Astrocyte of the cerebellum (primary cell): ENCODE measurements at places on chromosomes 3 and 15.

- peak; percentile 20 for DNase-seq
These were observed 27.6 kb upstream of the CXCR6 start for GRCh38 chr3:45915518-45916231.

DNA sequence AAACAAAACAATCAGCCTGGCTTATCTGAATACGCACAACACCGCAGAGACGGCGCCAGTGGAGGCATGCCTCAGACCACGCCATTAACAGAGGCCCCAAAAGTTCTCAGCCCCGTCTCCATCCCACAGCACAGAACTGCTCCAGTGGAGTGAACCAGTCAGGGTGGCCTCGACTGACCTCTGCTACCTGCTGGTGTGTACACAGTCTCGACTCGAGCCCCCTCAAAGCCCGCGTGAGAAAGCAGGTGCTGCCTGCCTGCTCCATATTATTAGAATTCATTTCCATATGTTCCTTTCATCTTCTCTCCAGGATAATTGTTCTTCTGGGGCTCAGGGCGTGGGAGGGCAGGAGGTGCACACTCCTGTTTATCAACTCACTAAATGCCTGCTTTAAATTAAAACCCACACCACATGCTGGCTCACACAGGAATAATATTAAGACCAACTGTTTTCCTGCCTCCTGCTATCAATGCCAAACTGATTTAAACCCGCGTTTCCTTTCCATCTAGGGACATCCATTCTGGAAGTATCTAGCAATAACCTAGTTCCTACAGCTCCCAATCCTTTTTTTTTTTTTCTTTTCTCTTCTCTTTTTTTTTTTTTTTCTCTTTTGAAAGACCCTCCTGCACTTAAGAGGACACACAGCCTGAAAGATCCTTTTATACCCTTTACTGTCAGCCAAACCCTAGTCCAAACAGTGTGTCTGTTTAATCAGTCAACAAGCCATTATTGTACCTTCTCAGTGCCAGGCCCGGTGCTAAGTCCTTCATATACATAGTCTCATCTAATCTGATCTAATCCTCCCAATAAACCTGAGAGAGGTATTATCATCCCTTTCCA, 101.2 kb downstream of the TLE3 start:
- DNase-seq = no peak

DNA sequence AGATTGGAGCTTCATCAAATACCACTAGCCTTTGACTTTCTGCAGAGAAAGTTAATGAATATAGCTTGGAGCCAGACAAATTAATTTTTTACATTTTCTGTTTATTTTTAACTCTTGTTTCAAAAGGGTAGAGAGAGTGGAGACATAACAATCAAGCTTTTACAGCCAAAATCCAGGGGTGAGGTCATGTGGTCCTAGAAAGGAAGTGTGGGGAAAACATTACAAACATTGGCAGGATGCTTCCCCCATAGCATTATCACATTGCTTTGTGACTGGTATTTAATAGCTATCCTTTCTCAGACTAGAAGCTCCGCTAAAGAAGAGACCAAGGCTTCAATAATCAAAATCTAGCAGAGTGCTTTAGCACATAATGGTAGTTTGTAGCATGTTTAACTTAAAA, 46.4 kb upstream of the PHLDB2 start:
- no peak for DNase-seq

GRCh38 chr3:38662544-38662943, 13.1 kb upstream of the SCN5A start:
- DNase-seq = no peak

DNA sequence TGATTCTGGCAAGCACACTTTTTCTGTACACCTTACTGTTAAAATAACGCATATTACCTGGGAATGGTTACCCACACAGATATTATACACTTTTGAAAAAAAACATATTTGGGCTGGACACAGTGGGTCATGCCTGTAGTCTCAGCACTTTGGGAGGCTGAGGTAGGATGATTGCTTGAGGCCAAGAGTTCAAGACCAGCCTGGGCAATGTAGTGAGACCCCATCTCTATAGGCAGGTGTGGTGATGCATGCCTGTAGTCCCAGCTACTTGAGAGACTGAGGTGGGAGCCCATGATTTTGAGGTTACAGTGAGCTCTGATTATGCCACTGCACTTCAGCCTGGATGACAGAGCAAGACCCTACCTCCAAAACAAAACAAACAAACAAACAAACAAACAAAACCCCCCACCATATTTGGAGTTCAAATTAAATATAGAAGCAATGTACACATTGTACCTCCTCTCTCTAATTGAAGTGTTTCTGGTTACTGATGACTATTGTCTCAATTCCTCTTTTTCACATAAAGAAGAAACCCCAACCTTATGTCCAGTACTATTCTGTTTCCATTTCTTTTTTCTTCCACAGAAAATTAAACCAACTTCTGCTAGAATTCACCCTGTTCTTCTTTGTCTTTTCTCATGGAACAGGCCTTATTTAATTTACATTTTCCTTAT, 152.6 kb upstream of the UMPS start:
- no peak for DNase-seq

- no peak for DNase-seq
These were observed 80.1 kb downstream of the ST8SIA2 start for GRCh38 chr15:92473756-92474155.

DNA sequence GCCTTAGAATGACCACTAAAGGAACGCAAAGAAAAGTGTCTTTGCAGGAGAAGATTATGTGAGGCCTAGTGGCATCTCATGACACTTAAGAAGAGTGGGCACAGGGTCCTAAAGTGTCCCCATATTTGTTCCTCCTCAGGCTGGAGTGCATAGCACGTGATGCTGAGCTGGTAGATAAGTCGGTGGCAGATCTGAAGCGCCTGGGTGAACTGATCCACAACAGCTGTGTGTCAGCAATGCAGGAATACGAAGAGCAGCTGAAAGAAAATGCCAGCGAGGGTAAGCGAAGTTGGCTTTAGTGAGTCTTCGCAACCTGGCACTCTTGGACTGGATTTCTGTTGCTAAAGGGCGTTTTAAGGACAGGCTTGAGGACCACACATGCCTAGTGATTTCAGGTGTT, 92.6 kb downstream of the CHD2 start:
- DNase-seq = no peak

DNA sequence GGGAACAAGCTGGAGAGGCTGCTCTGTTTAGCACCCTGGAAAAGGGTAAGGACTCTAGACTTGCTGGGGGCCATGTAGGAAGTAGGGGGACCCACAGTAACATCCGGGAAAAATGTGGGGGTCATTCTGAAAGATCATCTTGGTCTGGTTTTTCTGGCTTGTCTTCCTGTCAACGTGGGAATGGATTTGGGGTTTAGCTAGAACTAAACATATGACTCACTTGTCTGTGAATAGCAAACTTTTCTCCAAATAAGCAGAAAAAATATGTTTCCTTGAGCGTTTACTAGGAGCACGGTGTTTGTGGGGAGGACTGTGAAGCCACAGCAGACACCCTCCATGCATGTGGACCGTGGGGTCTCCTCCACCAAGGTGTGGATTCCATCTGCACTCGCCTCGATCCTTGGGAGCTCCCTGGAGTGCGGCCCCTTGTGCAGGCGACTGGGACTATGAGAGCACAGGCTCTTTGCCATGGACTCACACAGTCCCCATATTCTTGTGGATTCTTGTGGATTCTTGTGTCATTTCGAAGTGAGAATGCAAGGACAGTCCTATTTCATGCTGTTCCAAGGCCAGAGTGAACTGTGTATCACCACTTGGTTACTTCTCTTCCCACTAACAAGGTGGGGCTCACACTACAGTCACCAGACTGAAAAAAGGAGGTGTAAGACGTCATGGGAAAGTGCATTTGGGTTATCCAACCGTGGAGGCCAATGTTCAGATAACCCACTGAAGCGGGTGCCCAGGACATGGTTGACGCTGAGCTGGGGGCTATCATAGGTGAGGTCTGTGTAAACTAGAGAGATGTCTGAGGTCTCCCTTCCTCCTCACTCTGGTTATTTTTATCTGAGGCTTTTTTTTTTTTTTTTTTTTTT, 25.5 kb downstream of the PGPEP1L start:
- DNase-seq = no peak

GRCh38 chr15:92878593-92879053, 21.5 kb upstream of the CHD2 start:
- DNase-seq = no peak

- no peak for DNase-seq
These were observed 80.3 kb upstream of the FLNB start for GRCh38 chr3:57927916-57928315.

DNA sequence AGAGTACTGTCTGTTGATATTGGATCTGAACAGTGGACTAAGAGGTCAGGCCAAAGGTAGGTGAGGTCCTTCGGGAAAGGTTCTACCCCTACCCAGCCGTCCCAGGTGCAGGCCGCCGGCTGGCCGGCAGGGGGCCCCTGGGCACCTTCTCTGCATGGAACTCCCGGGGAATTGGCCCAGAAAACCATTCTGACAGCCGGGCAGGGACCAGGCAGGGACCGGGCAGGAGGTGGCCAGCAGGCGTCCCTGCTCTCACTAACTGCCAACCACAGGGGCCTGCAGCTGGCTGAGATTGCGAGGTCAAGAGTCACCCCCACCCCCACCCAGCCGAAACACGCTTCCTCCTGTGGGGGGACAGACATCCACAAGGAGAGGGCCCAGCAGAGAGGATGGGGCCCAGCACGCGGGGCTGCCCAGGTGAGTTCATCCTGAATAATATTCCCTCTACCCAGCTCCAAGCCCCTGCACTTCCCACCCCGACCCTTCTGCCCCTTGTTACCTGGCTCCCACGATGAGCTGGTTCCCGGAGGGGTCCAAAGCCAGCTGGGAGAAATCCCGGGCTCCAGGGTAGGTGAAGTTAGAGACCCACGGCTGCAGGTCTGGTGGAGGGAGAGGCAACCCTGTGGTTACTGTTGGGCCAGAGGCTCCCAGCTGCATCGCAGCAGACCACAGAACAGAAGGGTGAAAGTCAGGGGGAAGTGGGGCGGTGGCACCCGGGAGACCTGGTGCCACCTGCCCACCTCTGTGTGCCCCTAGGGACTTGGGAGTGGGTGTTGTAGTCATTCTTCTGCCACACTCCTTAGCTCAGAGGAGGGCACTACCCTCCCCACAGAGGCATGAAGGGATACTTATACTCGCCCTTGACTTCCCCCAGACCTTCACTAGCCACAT, 84.4 kb downstream of the SEMA5B start:
- DNase-seq = peak; percentile 9

- peak; percentile 47 for DNase-seq
These were observed 160.6 kb upstream of the POU1F1 start for GRCh38 chr3:87436781-87437543.

GRCh38 chr3:178964551-178964950, 107.1 kb downstream of the ZMAT3 start:
- DNase-seq = no peak

- no peak for DNase-seq
These were observed 61.0 kb downstream of the LINGO1 start for GRCh38 chr15:77571741-77572140.

DNA sequence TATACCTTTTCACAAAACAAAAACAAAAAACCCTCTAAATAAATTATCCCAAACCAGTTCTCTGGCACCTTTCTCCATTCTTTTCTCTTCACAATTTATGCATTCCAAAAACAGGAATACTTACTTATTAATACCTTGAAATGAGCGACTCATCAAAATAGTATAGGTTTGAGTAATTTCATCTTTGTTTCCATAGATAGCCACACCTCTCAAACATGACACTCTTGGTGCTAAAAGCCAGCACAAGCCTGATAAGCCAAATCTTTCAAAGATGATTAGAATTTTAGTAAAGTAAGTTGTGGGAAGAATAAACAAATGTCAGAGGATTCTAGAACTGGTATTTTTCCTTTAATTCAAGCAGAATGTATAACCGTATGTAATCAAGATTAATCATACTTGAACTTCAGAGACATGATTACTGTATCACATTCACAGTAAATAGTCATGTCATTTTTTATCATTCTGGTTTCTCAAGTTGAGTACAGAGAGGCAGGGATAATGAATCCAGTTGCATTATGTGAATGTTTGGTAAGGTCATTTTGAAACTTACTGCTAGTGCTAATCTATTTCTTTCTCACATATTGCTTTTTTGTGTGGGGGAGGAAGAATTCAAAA, 12.1 kb upstream of the WDR5B start:
- DNase-seq = no peak

DNA sequence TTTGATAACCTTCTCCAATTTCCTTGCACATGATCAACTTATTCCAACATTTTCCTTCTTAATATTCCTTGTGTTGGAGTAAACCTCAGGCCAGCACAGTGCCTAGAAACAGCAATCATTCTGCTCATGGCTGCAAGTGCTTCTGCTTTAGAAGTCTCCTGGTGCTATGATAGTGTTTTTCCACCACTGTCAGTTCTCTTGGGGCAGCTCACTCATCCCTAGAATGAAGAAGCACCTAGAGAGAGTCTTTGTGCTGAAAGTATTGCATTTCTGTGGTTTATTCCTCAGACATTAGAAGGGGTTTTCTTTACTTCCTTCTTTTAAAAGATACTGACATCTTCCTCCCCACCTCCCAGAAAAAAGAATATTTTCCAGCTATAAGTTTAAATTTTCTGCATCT, 183.5 kb downstream of the RYR3 start:
- no peak for DNase-seq

GRCh38 chr3:129106320-129106719, 15.3 kb downstream of the RAB43 start:
- no peak for DNase-seq

GRCh38 chr15:99619712-99620111, 53.9 kb downstream of the MEF2A start:
- no peak for DNase-seq

- DNase-seq = no peak
These were observed 24.4 kb upstream of the FAM81A start for GRCh38 chr15:59413577-59413976.

DNA sequence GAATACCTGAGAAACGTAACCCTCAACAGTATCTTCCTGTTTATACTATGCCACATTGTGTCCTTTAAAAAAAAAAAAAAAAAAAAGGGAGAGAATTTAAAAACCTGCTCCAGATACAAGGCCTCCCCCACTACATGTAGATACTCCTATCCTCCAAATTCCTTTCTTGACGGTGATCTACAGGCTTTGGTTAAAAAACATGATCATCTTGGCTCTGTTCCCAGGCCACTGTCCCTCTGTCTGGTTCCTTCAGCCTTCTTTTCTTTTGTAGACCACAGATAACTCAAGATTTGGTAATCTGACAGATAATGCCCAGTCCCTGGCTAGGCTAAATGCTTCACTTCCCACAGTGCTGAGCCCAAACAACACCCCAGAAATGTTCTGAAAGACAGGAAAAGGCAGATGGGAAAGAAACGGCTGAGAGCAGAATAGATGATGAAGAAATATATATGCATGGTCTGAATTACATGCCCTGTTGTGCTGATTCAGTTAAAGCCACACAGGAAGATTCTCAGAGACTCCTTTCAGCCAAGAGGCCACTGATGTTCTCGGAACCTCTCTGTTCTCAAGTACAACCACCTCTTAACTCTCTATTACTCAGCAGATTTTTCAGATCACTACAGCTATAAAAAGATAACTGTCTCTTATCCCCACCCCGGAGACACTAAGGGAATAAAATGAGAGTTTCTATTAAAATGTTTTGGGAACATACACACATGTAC, 48.3 kb downstream of the NPTN start:
- DNase-seq = no peak

GRCh38 chr3:128410669-128411573, 55.8 kb downstream of the DNAJB8 start:
- DNase-seq = no peak
